ENCODE measurements at places on chromosomes 1 and 21.

- no peak for DNase-seq
Measured at GRCh38 chr1:47724432-47724999, 272.7 kb downstream of the TRABD2B start.

DNA sequence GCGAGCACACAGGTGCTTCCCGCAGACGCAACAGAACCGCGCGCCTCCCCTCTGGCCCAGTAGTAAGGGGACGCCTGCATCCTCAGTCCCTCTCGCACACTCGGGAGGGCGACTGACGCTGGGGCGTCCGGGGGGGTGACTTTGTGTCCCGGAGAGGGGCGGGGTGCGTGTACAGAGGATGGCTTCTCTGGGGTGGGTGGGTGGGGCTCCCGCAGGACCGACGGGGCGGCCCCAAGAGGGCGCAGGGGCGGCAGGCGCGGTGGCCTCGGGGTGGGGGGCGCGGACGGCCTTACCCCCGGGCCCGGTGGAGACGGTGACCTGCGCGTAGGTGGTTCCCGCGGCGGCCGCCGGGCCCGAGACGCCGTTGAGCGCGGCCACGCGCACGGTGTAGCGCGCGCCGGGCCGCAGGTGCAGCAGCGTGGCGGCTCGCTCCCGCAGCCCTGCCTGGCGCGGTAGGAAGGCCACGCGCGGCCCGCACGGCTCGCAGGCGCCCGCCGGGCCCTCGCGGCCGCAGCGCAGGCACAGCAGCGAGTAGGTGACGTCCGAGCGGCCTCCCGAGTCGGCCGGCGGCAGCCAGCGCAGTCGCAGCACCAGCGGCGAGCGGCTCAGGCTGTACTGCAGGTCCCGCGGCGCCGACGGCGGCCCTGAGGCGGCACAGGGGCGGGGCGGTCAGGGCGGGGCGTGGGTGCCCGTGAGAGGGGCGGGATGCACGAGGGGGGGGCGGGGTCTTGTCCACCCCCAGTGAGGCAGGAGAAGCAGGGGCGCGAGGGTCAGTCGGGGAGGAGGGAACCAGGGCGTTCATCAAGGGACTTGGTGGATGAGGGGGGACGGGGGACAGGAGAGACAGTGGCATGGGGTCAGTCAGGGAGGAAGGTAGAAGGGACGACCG, 12.1 kb downstream of the EPHA10 start:
- DNase-seq, result no peak

- DNase-seq, result peak; percentile 92
Measured at GRCh38 chr1:17119076-17119772, at the start of gene PADI2. TSS of gene PADI2 (minus strand) at chr1:17119451. CDS start at chr1:17119371, 80 bp downstream.

DNA sequence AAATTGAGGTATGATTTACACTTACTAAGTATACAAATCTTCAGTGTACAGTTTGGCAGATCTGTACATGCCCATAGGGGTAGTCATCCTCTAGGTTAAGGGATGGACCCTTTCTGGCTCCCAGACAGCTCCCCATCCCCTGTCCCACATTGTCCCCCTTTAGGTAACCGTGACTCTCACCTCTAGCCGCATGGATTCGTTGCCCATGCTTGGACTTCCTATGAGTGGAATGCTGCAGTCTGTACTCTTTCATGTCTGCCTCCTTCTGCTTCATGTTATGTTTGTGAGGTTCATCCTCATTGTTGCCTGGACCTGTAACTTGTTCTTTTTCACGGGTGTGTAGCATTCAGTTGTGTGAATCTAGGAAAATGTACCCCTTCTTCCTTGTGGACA, 20.3 kb downstream of the SLC37A1 start:
- DNase-seq, result no peak

GRCh38 chr1:25167269-25168192, 64.8 kb downstream of the SYF2 start:
- no peak for DNase-seq

DNA sequence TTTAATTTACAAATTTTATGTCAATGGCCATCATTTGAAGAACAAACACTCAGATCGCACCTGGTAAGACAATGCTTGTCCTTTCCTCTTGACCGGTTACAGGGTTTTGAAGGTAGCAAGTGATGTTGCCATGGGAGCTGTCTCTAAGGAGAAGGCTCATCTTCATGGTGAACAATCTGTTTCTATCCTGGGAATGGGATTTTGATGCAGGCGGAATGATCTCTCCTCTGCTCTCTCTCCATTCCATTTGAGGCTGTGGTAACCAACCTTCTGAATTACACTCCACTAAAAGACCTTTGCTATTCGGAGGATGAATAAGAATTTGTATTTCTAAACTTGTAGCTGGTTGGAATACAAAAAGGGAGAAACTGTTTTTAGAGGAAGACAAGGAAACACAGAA, 57.9 kb upstream of the SLC5A9 start:
- DNase-seq, result no peak

DNA sequence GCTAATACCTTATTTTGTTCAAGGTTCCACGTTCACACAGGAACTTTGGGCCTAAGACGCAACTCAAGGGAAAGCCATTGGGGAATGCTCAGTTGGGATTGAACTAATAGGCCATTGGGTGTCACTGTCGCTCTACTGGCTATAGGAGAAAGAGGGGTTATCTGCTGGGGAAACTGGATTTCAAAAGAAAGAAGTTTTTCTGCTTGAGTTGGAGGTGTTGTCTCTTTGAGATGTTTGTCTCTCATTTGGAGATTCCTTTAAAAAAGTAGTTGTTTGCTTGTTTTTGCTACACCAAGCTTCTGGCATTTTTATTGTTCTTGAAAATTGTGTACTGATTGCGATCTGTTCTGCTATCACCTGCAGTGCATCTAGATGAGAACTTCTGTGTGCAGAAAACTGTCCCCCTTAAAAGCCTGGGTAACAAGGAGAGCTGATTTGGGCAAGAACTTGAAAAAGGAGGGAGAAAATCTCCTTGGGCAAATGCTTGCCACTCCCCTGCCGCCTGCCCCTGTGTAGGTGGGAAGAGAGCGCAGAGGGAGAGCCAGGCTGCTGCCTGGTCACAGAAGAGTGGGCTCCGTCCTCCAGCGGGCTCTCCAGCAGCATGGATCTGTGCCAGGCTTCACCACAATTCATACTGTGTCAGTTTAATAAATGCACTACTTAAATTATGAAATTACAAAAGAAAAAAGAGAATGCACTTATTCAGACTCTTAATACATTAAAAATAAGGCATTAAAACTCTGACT, 39.9 kb downstream of the PEX14 start:
- peak; percentile 36 for DNase-seq

- no peak for DNase-seq
Measured at GRCh38 chr1:25815208-25816111, 4.3 kb upstream of the MTFR1L start.

DNA sequence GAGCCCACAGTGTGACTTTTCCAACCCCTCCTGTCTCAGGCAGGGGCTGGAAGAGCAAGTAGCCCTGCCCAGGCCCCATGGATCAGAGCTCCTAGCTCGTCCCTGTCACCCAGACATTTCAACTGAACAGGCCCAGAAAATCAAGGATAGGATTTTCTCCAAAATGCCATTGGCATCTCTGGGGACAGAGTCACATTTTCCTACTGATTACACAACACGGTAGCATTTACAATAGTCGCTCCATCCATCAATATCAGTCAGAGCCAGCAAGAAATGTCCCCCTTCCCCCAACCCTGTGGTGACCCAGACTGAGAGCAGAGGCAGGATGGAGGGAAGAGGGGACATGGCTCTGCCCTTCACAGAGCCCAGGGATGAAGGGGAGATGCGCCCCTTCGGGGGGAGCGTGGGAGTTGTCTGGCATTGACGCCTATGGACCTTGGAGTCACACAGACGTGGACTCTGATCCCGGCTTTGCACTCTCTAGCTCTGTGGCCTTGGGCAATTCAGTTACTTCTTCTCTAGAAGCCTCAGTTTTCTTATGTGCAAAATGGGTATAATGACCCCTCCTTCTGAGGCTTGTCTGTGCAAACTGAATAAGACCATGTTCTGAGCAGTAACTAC, 275.6 kb downstream of the FOXD2 start:
- DNase-seq, result no peak

GRCh38 chr1:80143361-80143760, 1136.8 kb upstream of the ADGRL4 start:
- DNase-seq, result no peak

GRCh38 chr21:37072274-37072987, 440 bp downstream of the PIGP start:
- peak; percentile 73 for DNase-seq

DNA sequence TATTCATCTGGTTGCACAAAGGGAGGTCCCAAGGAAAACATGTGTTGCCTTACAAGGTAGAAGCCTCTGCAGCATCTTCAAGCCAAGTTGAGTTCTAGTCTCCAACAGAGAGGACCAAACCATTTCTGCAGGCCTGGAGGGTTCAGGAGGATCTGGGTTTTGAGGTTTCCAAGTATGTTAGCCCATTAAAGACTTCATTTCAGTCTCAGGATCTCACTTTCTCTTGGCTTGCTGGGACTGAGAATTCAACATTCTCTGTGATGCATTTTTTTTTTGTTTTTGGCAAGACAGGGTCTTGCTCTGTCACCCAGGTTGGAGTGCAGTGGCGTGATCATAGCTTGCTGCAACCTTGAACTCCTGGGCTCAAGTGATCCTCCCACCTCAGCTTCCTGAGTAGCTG, 8.8 kb upstream of the MYOCOS start:
- DNase-seq, result no peak

GRCh38 chr1:61287014-61287413, 204.7 kb downstream of the NFIA start:
- DNase-seq, result no peak

GRCh38 chr1:151408891-151409290, 9.5 kb downstream of the PSMB4 start:
- DNase-seq, result no peak

DNA sequence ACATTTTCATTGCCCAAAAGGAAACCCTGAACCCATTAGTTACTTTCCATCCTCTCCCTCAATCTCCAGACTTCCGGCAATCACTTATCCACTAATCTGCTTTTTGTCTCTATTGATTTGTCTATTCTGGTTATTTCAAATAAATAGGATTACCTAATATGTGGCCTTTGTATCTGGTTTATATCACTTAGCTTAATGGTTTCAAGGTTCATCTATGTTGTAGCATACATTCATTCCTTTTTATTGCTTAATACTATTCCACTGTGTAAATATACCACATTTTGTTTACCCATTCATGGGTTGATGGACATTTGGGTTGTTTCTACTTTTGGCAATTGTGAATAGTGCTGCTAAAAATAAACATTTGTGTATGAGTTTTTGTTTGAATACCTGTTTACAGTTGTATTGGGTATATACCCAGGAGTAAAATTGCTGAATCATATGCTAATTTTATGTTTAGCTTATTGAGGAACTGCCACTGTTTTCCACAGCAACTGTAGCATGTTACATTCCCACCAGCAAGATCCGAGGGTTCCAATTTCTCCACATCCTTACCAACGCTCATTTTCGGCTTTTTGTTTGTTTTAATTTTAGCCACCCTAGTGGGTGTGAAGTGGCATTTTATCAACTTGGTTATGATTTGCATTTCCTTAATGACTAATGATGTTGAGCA, 2.5 kb upstream of the SLC25A44 start:
- DNase-seq, result no peak

GRCh38 chr21:44846485-44847260, 26.8 kb downstream of the PTTG1IP start:
- peak; percentile 33 for DNase-seq

- DNase-seq, result no peak
Measured at GRCh38 chr1:79741720-79742421, 735.3 kb upstream of the ADGRL4 start.

DNA sequence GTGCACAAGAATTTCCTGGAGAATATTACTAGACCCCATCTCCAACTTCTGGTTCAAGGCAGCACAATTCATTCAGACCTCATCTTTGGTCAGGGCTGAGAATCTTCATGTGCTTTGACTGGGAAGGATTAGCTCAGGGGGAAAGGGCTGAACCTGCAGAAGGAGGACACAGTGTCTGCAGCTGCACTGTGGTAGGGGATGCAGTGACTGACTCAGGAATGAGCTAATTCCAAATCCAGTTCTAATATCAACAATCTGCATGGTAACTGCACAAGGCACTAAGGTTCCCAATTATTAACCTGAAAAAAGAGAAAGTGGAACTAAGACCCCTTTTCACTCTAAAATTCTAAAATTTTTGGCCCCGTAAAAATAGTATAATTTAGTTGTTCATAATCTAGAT, 31.6 kb downstream of the TTLL7 start:
- no peak for DNase-seq

DNA sequence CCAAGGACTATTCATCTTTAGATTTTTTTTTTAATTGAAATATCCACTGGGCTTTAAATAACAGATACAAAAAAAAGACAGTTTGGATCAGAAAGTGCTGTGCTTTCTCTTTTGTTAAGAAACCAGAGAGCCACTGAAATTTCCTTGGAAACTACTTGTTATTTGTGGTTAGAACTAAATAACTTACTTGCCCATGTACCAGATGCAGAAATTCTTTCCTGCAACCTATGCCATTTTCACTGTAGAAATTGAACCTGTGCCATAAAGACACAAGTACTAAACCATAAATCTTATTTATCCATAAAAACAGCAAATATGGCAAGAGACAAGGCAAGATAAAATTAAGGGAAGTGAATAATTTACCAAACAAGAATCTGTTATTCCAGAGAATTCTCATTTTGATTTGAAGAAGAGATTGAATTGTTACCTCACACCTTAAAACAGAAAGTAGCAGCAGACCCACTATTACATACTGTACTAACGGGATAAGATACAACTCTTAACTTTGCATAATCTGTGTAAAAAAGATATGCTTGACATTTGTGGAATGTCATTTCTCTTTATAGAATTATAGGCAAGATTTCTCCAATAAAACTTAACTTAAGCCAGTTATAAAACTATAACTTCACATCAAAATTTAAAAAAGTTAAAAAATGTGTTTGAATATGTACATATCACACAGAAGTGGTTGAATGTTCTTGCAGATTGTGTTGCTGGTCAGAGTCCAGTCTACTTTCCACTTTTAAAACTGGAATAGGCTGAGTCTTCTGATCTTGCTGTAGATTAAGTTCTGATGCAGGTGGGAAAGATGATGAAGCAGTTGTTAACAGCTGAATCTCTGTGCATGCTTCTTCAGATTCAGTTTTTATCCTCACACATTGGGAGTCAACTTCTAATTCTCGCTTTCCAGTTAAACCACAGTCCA, 6.3 kb upstream of the PHTF1 start:
- DNase-seq, result no peak
